ENCODE measurements at places on chromosomes 16 and 17.

GRCh38 chr17:21149621-21150020 lies 22.9 kb downstream of the DHRS7B start:
- H3K27ac ChIP-seq, result no peak overlapping the region
- H3K36me3 ChIP-seq, result no peaks in the 10 kb centered on the region
- H3K4me1 ChIP-seq, result no peaks in the 10 kb centered on the region
- H3K4me3 ChIP-seq, result no peak overlapping the region
- no peak for DNase-seq
- H3K27me3 ChIP-seq, result no peaks in the 10 kb centered on the region

- peaks cover 4% of the 10 kb centered on the region for H3K4me1 ChIP-seq
- no peaks in the 10 kb centered on the region for H3K36me3 ChIP-seq
- DNase-seq, result no peak
- H3K4me3 ChIP-seq, result no peak overlapping the region
- no peak overlapping the region for H3K27ac ChIP-seq
Measured at GRCh38 chr17:6507535-6507934, 48.8 kb downstream of the PITPNM3 start.

- no peak overlapping the region for H3K4me3 ChIP-seq
- no peaks in the 10 kb centered on the region for H3K27me3 ChIP-seq
- no peak overlapping the region for H3K27ac ChIP-seq
- no peak for DNase-seq
- no peaks in the 10 kb centered on the region for H3K36me3 ChIP-seq
- peaks cover 11% of the 10 kb centered on the region for H3K4me1 ChIP-seq
Measured at GRCh38 chr16:66521252-66521713, 28.6 kb downstream of the TK2 start.

DNA sequence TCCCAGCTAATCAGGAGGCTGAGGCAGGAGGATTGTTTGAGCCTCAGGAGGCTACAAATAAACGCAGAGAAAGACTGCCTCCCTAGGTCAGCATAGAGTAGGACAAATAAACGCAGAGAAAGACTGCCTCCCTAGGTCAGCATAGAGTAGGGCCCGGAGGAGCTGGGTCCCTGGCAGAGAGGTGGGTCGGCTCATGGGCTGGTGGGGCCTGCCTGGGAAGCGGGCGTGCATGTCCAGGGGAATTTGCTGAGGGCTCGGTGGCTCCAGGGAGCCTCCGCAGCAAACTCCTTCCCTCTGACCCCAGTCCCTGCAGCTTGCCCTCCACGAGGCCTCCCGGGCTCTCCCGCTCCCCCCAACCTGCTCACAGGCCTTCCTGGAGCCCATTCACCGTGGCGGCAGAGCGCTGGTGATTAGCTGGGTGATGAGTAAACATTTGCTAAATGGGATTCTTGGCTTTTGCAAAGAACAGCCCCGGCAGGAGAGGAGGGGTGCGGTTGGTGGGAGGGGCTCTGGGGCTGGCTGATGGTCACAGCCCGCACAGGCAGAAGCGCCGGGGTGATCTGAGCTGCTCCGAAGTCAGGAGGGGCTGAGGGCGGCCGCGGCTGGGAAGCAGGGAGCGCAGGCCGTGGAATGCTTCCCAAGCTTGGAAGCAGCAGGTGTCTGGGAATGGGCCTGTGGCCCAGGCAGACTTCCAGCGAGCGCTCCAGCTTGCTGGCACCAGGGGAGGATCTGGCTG lies 93.1 kb downstream of the RTN4RL1 start:
- H3K27me3 ChIP-seq, result no peaks in the 10 kb centered on the region
- H3K36me3 ChIP-seq, result no peaks in the 10 kb centered on the region
- H3K4me1 ChIP-seq, result no peaks in the 10 kb centered on the region
- DNase-seq, result no peak
- H3K27ac ChIP-seq, result no peak overlapping the region

DNA sequence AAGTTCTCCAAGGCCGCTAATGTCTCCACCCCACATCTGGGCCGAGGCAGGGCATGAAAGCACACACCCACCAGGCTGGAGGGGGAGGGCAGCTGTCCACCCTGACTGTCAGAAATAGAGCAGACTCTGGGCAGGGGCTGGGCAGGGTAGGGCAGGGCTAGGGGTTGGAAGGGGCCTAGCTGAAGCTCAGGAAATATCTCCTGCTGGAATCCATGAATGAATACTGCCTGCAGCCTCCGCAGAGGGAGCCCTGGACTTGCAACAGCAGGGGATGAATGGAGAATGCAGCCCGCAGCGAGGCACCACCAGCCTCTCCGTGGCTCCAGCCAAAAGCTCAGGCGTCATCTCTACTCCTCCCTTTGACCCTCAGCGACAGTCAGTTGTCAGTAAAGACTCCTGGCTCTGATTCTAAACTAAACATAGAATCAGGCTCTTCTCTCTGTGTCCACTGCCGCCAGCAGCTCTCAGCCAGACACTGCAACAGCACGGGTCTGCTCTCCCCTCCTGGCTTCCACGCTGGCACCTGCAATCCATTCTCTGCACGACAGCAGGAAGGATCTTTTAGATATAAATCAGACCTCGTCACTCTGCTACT lies 23.9 kb upstream of the NGFR start:
- H3K4me1 ChIP-seq, result no peaks in the 10 kb centered on the region
- H3K4me3 ChIP-seq, result no peak overlapping the region
- H3K36me3 ChIP-seq, result no peaks in the 10 kb centered on the region
- H3K27ac ChIP-seq, result no peak overlapping the region

DNA sequence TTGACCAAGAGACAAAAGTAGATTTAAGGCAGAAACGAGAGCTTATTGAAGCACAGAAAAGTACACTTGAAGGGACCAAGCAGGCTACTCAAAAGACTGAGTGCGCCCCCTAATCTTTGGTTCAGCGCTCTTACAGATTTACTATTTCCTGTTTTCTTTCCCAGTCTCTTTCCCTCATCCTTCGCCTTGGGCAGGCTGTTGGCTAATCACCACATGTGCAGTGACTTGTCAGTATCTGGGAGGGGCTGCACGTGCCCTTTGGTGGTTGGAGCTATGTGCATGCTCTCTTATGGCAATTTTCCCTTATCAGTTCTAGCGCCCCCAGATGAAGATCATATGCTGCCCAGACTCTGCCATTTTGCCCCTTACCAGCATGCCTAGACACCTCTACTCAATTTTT lies 35.4 kb upstream of the SHISA6 start:
- H3K27ac ChIP-seq, result no peak overlapping the region
- peaks cover 3% of the 10 kb centered on the region for H3K4me1 ChIP-seq
- peak; percentile 36 for DNase-seq
- no peak overlapping the region for H3K4me3 ChIP-seq
- no peaks in the 10 kb centered on the region for H3K27me3 ChIP-seq
- H3K36me3 ChIP-seq, result no peaks in the 10 kb centered on the region

- no peak overlapping the region for H3K27ac ChIP-seq
- no peak for DNase-seq
- no peak overlapping the region for H3K4me3 ChIP-seq
Measured at GRCh38 chr17:5408186-5408585, 11.3 kb downstream of the NUP88 start.

GRCh38 chr17:40417258-40417608 lies 463 bp downstream of the TOP2A start:
- peak; percentile 34 for DNase-seq
- H3K4me1 ChIP-seq, result peaks cover 16% of the 10 kb centered on the region
- peak overlapping the region; percentile 86 for H3K27ac ChIP-seq
- H3K4me3 ChIP-seq, result peak overlapping the region; percentile 90
- no peaks in the 10 kb centered on the region for H3K27me3 ChIP-seq
- peaks cover 41% of the 10 kb centered on the region for H3K36me3 ChIP-seq

DNA sequence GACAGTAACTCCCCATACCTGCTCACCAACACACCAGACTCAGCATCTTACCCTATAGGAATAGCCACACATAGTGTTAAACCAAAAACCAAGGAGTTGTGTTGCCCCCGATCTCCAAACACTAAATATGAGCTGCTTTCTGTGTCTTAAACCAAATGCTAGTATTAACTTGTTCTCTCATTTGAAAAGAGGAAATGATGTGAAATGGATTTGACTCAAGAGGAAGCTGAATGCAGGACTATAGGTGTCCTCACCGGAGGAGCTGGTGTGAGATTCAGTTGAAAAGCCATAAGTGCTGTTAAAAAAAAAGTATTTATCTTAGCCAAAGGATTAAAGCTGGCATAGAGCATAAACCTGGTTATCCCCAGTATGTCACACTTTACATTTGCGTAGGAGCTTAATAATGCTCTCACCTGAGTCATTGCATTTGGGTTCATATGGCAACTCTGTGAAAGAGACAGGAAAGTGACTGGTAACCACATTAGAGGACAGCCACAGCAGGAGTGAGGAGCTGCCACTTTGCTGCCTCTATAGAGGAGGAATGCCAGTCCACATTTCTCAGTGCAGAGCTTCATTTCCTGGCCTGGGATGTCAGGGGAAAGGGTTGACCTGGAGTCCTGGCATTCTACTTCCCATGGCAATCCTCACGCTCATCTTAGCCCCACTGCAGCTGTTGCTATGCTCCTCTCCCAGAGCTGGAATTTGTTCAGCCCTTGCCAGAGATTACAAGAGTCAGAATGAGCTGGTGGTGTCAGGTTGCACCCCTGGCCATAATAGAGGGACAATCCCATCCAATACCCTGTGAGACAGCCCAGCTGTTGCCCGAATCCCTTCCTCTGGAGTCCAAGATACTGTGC lies 143.3 kb upstream of the ANKFN1 start:
- H3K27me3 ChIP-seq, result peaks cover under 1% of the 10 kb centered on the region
- no peak overlapping the region for H3K27ac ChIP-seq
- no peaks in the 10 kb centered on the region for H3K4me1 ChIP-seq
- H3K36me3 ChIP-seq, result no peaks in the 10 kb centered on the region
- DNase-seq, result no peak

GRCh38 chr16:72511171-72511570 lies 339.2 kb upstream of the PMFBP1 start:
- DNase-seq, result no peak
- H3K36me3 ChIP-seq, result no peaks in the 10 kb centered on the region
- no peaks in the 10 kb centered on the region for H3K4me1 ChIP-seq
- no peaks in the 10 kb centered on the region for H3K27me3 ChIP-seq
- H3K27ac ChIP-seq, result no peak overlapping the region

- no peaks in the 10 kb centered on the region for H3K36me3 ChIP-seq
- H3K27ac ChIP-seq, result no peak overlapping the region
- no peak overlapping the region for H3K4me3 ChIP-seq
- DNase-seq, result no peak
Measured at GRCh38 chr16:2341456-2342447, 1.2 kb upstream of the ABCA3 start.

DNA sequence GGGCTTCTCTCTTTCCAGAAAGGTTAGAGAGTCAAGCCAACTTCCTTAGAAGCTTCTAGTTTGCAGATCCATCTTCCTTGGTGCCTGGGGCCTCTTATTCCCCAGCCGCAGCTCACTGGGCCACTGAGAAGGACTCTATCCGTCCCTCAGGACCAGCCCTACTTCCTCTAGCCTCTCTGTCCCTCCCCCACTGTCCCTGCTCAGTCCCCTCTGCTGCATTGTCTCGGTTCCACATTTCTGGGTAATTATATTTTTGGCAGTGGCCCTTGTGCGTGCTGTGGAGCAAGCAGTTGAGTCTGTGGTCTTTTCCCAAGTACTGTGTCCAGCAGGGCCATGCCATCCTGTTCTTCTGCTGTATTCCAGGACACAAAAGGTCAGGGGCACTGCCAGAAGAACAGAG lies 17.8 kb downstream of the IRX3 start:
- H3K27ac ChIP-seq, result no peak overlapping the region
- H3K4me3 ChIP-seq, result no peak overlapping the region
- no peak for DNase-seq
- no peaks in the 10 kb centered on the region for H3K36me3 ChIP-seq
- H3K27me3 ChIP-seq, result no peaks in the 10 kb centered on the region

DNA sequence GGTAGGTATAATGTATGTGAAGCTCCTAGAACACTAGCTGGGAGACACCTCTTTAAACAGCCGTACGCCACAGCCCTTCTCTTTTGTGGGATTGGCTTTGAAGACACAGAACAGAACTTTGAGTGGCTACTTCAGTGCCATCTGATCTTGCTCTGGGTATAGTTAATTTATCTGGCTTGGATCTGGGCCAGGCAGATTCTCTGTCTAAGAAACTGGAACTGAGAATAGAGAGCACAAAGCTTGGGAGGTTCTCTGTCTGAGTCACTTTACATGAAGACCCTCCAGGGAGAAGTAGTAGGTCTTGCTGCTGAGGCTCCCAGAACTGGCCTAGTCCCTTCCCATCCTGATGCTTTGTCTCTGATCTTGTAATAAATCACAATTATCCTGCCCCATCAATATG lies 721.0 kb upstream of the KIF2B start:
- no peak overlapping the region for H3K4me3 ChIP-seq
- no peaks in the 10 kb centered on the region for H3K27me3 ChIP-seq
- H3K27ac ChIP-seq, result no peak overlapping the region
- DNase-seq, result no peak
- no peaks in the 10 kb centered on the region for H3K36me3 ChIP-seq

DNA sequence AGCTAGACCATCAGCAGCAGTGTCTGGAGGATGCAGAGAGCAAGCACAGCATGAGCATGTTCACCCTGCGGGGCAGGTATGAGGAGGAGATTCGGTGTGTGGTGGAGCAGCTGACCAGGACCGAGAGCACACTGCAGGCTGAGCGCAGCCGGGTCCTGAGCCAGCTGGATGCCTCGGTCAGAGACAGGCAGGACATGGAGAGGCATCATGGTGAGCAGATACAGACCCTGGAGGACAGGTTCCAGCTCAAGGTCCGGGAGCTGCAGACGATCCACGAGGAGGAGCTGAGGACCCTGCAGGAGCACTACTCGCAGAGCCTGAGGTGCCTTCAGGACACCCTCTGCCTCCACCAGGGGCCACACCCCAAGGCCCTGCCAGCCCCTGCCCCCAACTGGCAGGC lies 38.8 kb downstream of the PLD6 start:
- H3K36me3 ChIP-seq, result peaks cover 63% of the 10 kb centered on the region
- no peak for DNase-seq
- H3K4me1 ChIP-seq, result no peaks in the 10 kb centered on the region
- no peaks in the 10 kb centered on the region for H3K27me3 ChIP-seq

- H3K27me3 ChIP-seq, result no peaks in the 10 kb centered on the region
- no peaks in the 10 kb centered on the region for H3K4me1 ChIP-seq
- H3K27ac ChIP-seq, result no peak overlapping the region
Measured at GRCh38 chr17:60577147-60577915, 22.7 kb upstream of the PPM1D start.

GRCh38 chr17:66412857-66413558 lies 110.6 kb downstream of the PRKCA start:
- no peak overlapping the region for H3K27ac ChIP-seq
- no peaks in the 10 kb centered on the region for H3K4me1 ChIP-seq
- H3K27me3 ChIP-seq, result no peaks in the 10 kb centered on the region
- H3K4me3 ChIP-seq, result no peak overlapping the region
- no peak for DNase-seq
- no peaks in the 10 kb centered on the region for H3K36me3 ChIP-seq

- H3K36me3 ChIP-seq, result no peaks in the 10 kb centered on the region
- no peak overlapping the region for H3K27ac ChIP-seq
- no peaks in the 10 kb centered on the region for H3K4me1 ChIP-seq
- H3K27me3 ChIP-seq, result no peaks in the 10 kb centered on the region
Measured at GRCh38 chr17:45332505-45332904, 15.7 kb upstream of the MAP3K14 start.
